NCI-H187 (cell line): ENCODE measurements at places on chromosomes 5 and 9.

DNA sequence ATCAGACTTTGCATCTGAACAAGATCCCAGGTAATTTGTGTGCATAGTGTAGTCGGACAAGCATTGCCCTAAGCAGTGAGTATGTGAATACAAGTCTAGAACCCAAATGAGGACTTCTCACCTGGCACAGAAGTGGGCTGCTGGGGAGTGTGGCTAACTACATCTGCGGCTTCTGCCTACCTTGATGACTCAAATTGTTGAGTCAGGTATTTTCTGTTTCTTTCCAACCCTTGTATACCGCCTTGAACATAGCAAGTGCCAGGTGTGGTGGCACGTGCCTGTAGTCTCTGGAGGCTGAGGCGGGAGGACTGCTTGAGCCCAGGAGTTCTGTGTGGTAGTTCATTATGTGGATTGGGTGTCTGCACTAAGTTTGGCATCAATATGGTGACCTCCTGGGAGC is 7.9 kb upstream of the JADE2 start:
- no peak for DNase-seq

GRCh38 chr9:116943970-116944369 is 256.9 kb downstream of the TRIM32 start:
- no peak for DNase-seq

GRCh38 chr5:154509784-154510555 is 31.9 kb upstream of the HAND1 start:
- DNase-seq: no peak

GRCh38 chr9:129954868-129955550 is 88.0 kb downstream of the FNBP1 start:
- no peak for DNase-seq

DNA sequence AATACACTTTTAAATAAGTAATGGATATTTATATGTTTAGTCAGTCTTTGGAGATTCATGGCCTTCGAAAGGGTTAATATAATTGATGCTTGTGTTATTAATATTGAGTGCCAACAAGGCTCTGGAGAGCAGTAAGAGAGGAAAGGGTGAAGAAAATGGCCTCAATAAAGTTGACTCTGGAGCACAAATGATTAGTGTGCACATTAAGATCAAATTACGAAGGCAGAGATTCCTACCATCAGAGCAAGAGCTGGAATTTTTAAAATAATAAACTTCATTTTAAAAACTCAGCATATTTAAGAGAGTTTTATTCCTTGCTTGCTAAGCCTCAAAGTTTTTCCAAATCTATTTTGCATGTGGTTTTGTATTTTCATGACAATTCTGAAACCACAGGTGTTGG is 14.8 kb downstream of the SLC44A1 start:
- DNase-seq: no peak

- DNase-seq: no peak
Observed at GRCh38 chr5:32233696-32234447, 59.8 kb upstream of the GOLPH3 start.

DNA sequence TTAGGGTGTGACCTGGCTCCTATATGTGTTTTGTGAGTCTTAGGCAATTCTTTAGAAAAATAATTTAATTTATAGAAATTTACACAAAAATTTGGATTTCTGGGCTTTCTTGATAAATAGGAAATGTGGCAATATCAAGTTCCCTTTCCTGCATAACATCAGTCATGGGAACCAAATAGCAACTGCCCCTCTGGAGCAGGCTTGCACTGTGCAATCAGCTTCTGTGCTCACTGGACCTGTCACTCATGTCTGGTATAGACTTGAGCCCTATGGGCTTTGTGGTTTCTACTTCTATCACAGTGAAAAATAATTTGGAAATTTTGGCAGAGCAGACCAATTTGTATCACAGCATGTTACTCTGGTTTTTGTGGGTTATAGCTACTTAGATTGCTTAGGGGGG is 131.7 kb downstream of the ADGRV1 start:
- DNase-seq: no peak

GRCh38 chr9:121252104-121252851 is 15.7 kb upstream of the GSN start:
- no peak for DNase-seq

GRCh38 chr9:615756-616155 is 225.7 kb upstream of the DMRT1 start:
- DNase-seq: no peak

GRCh38 chr5:93107805-93108520 is 473.1 kb downstream of the NR2F1-AS1 start:
- DNase-seq: no peak

GRCh38 chr5:149221326-149221725 is 50.3 kb upstream of the AFAP1L1 start:
- DNase-seq: no peak

DNA sequence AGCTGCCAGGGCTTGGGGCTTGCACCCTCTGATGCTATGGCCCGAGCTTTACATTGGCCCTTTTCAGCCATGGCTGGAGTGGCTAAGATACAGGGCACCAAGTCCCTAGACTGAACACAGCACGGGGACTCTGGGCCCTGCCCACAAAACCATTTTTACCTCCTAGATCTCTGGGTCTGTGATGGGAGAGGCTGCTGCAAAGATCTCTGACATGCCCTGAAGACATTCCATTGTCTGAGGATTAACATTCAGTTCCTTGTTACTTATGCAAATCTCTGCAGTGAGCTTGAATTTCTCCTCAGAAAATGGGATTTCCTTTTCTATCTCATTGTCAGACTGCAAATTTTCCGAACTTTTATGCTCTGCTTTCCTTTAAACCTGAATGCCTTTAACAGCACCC is 337.0 kb upstream of the SMC2 start:
- DNase-seq: no peak

GRCh38 chr5:151631941-151632340 is 40.8 kb upstream of the FAT2 start:
- DNase-seq: no peak

DNA sequence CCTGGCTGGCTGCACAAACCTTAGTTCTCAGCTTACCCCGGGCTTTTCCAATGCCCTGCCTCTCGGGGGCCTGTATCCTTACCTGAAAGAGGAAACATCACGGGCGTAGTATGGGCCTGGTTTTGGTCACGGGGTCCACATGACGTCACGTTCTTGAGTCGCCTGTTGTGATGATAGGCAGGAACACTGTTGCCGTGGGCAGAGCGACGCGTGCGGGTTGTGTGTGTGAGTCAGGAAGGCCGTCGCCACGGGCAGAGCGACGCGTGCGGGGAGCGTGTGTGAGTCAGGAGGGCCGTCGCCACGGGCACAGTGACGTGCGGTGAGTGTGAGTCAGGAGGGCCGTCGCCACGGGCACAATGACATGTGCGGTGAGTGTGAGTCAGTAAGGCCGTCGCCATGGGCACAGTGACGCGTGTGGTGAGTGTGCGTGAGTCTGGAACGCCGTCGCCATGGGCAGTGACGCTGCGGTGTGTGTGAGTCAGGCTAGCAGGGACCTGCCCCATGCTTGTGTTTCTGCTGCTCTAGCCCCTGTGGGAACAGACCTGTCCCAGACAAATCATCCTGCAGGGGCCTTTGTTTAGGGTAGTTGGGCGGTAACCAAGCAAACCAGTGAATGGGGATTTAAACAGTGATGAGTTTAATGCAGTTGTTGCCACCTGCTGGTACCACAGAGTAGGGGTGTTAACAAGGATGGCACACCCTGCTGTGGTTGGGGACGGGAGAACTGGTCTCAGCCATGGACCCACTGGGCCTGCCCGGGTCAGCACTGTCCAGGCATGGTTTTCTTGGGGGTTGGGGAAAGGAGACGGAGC is 19.8 kb downstream of the TRIP13 start:
- no peak for DNase-seq

GRCh38 chr5:104146652-104147051 is 584.1 kb upstream of the NUDT12 start:
- DNase-seq: no peak

GRCh38 chr9:111411266-111411665 is 72.9 kb downstream of the ECPAS start:
- DNase-seq: no peak

DNA sequence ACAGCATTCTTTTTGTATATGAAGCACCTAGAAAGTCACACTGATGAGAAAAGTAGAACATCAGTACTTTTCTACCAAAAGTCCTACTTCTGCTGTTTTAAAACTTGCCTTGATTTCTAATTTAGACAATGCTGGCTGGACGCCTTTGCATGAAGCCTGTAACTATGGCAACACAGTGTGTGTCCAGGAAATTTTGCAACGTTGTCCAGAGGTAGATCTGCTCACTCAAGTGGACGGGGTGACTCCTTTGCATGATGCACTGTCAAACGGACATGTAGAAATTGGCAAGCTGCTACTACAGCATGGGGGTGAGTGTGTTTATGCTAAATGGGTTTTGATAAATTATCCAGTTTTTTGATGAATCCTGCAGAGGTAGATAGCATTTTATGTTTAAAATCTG is 73.5 kb downstream of the SLF1 start:
- no peak for DNase-seq

DNA sequence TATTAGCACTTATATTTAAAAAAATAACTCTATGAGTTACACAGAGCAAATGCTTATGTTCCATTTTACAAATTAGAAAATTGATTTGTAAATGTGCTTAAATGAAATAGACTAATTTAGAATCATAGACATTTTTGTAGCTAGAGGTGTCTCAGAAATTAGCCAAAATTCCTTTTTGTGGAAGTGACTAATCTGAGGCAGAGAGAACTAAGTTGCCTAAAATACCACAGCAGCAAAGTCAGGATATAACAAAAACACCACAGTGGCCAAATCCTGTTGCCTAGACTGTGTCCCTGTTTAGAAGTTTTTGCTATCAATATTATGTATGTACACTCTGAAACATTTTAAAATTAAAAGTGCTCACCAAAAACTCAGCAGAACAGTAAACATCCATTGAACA is 18.7 kb downstream of the ADAMTSL1 start:
- no peak for DNase-seq

DNA sequence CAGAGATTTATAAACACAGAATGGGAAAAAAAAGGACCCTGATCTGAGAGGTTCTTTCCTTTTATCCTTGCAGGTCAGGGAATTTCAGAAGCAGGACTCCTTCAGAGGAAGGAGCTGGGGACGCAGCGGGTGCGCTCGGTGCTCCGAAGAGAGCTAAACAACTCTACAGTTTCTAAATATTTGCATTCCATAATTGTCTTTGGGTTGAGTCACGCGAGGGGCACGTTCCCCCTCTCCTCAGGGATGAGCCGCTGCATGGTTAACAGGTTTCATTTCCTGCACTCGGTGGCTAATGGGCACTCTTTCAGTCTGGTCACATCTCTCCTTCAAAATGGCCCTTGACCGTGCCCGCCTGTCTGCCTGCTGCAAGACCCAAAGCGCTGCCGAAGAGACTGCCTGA is 165.0 kb upstream of the HMHB1 start:
- peak; percentile 24 for DNase-seq

- no peak for DNase-seq
Observed at GRCh38 chr5:9401786-9402472, 143.9 kb downstream of the SEMA5A start.

DNA sequence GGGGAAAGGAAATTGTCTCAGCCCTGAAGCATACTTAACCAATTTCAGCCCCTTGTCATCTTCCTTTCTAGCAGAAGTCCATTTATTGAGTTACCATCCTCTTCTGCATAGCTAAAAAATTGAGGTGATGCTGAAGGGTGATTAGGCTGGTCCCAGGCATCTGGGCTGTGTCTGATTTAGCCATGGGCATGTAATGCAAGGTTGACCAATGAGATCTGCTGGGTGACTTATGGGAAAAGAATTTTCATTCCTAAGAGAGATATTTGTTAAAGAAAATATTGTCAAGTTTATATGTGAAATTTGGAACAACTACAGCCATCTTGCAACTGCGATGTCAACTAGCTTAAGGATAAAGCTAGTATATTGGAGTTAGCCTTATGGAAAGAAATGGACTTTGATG is 5.1 kb downstream of the ITGA2 start:
- no peak for DNase-seq

DNA sequence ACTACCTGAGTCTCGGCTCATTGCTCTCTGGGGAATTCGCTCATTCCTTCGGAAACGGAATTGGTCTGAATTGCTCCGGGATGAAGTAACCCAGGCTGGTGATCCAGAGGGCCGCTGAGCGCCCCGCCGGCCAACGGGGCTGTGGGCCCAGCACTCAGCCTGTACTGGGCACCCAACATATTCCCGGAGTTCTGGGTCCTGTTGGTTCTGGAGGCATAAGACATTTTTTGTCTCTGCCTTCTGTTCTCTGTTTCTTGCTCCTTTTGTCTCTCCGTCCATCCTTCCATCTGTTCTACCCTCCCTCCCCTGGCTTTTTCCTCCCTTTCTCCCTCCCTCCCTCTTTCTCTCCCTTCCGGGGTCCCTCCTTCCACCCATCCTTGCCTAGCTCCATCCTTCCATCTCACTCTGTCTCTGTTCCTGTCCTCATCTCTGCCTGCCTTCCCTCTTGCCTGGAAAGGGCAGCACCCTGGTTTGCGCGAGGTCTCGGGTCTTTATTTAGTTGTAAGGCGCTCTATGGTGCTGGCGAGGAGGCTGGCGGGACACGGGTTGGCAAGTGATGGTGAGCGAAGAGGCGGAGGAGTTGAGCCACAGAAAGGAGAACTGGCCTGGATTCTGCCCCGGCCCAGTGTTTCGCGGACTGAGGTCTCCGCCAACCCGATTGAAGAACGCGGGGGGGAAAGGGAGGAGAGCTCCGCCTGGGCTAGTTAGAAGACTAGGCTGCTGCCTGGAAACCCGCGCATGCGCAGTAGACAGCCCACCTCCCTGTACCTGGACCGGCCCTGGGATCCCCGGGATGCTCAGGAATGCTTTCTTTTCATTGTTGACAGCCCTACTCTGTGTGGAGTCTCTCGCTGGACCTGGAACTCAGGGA is 1468.0 kb downstream of the FOXD4L5 start:
- no peak for DNase-seq

DNA sequence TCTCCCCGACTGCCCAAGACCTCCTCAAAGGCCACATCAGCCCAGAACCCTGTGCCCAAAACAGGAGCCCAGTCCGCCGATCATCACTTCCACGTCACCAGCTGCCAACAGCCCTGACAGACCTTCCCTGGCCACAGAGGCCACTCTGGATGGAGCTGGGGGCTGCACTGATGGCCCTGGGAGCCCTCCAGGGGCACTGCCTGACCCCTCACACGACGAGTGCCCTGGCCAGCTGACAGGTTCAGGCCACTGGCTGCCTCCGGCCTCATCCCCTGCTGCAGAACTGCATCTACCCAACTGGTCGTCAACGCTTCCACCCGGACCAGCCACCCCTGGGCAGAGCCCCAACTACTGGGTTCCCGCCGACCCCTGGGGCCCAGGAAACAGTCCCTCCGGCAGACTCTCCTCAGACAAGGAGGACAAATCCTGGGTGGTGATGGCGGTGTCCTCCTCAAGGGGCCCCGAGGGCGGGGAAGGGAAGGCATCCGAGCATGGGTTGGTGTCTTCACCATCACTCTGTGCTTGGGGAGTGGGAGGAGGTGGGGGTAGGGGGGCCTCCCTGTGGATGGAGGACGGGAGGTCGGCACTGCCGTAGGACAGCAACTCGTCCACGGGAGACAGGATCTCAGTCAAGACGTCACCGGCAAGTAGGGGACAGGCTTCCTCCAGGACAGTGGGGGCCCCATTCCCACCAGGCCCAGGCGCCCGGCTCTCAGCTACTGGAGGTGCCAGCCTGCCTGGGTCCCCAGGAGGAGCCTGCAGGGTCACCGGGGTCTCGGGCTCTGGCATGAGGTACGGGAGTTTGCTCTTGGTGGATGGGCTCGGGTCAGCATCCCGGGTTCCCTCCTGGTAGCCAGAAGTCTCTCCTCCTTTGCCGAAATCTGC is 7.9 kb upstream of the QSOX2 start:
- DNase-seq: no peak
